Glutamatergic neuron (in vitro differentiated cells): ENCODE measurements at places on chromosomes 5 and 9.

DNA sequence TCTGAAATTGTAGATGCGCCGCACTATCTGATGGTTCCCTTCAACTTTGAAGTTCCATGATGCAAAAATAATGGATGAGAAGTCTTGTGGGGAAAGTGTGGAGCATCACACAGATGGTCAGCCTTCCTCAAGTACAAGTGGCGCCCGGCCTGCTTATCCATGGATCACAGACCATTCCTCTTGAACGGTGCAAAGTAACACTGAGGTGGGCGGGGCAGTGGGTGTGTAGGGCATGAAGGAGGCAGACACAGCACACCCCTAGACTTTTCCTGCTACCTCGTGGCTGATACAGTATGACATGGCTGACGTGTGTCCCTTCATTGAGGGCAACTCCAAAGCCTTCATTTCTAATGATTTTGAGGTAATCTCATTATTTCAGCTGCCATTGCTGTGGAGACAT lies 2.5 kb upstream of the GNG10 start:
- DNase-seq: no peak

GRCh38 chr9:28956116-28956880 lies 1383.0 kb upstream of the C9orf72 start:
- DNase-seq: no peak

DNA sequence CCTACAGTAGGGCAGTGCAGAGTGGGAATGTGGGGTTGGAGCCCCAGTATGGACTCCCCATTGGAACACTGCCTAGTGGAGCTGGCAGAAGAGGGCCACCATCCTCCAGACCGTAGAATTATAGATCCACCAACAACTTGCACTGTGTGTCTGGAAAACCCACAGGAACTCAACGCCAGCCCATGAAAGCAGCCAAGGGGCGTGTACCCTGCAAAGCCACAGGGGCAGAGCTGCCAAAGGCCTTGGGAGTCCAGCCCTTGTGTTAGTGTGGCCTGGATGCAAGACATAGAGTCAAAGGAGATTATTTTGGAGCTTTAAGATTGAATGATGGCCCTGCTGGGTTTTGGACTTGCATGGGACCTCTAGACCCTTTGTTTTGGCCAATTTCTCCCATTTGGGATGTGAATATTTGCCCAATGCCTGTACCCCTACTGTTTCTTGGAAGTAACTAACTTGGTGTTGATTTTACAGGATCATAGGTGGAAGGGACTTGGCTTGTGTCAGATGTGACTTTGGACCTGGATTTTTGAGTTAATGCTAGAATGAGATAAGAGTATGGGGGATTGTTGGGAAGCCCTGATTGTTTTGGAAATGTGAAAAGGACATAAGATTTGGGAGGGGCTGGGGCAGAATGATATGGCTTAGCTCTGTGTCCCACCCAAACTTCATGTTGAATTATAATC lies 266.8 kb downstream of the SEMA5A start:
- no peak for DNase-seq

- DNase-seq: no peak
Measured at GRCh38 chr5:40405230-40405629, 274.5 kb upstream of the PTGER4 start.

DNA sequence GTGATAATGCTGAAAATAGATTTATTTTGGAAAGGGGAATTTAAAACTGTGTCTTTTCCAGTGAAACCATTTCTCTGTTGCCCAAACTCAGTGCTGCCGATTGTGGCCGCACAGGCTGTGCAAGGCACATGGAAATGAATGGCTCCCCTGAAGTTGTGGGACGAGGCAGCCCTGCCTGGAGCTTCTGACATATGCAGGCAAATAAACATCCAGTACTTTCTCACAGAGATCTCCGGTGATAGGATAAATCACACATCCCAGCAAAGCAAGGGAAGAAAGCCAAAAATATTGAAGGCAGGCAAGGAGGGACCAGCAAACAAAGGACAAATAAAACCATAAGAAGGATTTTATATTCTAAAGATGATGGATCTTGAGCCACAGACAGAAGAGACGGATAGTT lies 464.5 kb downstream of the MTRR start:
- no peak for DNase-seq

GRCh38 chr9:26321935-26322334 lies 570.7 kb downstream of the CAAP1 start:
- DNase-seq: no peak
